ENCODE measurements at places on chromosomes 7 and 10. TPM values are rescaled to one million over a fixed set of nuclear protein-coding genes. Genes with fewer than 3 reads are reported as not detected.

DNA sequence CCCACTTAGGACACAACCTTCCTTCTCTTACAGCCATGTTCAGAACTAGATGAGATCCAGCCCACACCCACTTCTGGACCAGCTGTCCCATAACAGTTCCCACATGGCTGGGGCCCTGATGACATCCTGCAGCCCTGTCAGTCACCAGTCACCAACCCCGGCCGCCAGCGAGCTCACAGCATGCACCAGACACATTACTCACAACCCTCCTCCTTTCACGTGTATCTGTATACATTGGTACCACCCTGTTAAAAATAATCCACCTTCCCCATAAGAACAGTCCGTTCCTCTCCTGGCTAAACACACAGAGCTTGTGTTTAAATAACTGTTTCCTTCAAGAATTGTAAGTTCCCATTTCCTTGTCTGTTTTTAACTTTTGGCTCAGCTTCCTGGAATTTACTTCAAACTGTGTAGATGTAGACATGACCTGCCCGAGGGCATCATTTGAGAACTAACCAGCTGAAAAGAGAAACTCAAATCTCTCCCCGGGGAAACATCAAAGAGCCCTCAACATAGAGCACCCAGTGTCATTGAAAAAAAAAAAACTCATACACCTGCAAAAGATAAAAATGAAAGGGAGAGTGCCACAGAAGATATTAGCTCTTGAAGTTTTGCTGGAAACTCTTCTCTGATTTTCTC is 26.0 kb upstream of the PRLHR start:
- peak; percentile 27 for DNase-seq

GRCh38 chr7:75771224-75771623 is 787 bp downstream of the CCL26 start:
- peak; percentile 33 for DNase-seq

- DNase-seq, result no peak
Observed at GRCh38 chr10:75386128-75386527, 15.4 kb downstream of the ZNF503 start.

DNA sequence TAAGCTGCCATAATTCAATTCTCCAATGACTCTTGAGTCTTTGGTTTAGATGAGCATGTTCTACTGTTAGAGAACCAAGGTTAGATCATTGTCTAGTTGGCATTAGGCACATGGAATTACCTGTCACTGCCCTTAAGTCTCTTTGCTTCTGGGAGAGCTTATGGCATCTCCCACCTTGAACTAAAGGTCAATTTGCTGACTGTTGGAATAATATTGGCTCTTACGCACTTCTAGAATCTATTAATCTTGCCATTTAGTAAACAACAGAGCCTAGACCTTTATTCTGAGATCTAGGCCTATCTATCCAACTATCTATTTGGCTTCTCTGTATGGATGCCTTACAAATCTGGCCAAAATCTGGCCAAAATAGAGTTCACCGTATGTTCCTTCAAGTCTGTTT is 232.0 kb downstream of the STK31 start:
- no peak for DNase-seq

- no peak for DNase-seq
Observed at GRCh38 chr10:69948261-69948660, 104.4 kb upstream of the MACROH2A2 start.

- DNase-seq, result peak; percentile 63
Observed at GRCh38 chr10:112950714-112951358, 789 bp downstream of the TCF7L2 start.

Gene CNPY1
- not detected for total RNA-seq

Gene TSPAN12
- not detected for total RNA-seq

Gene CCDC7
- 9.2 TPM for total RNA-seq

Data from MCF 10A (cell line).